Keratinocyte (primary cell): ENCODE measurements at places on chromosomes 1 and 21. TPM values are rescaled to one million over a fixed set of nuclear protein-coding genes. Genes with fewer than 3 reads are reported as not detected.

HFM1 gene
- not detected in 3 replicates for polyA plus RNA-seq

RGS18 gene
- 0.67 to 1.6 TPM (median 1.5 TPM) in 3 replicates for polyA plus RNA-seq

HIVEP3 gene
- 0.64 to 3.5 TPM (median 1.1 TPM) in 3 replicates for polyA plus RNA-seq

REN gene
- 0.05 TPM in 1 of 3 replicates, not detected in the others for polyA plus RNA-seq

TMPRSS15 gene
- polyA plus RNA-seq: not detected in 3 replicates

CLIC6 gene
- not detected in 3 replicates for polyA plus RNA-seq

S100B gene
- not detected in 3 replicates for polyA plus RNA-seq

CRYAA gene
- not detected in 3 replicates for polyA plus RNA-seq

PADI1 gene
- 0.96 to 2.1 TPM (median 1.0 TPM) in 3 replicates for polyA plus RNA-seq

E2F2 gene
- 0.05 to 0.12 TPM (median 0.06 TPM) in 3 replicates for polyA plus RNA-seq
